Endodermal cell (in vitro differentiated cells): ENCODE measurements at places on chromosomes 12 and 14.

- DNase-seq = no peak
Observed at GRCh38 chr14:32564596-32564995, 235.5 kb downstream of the AKAP6 start.

DNA sequence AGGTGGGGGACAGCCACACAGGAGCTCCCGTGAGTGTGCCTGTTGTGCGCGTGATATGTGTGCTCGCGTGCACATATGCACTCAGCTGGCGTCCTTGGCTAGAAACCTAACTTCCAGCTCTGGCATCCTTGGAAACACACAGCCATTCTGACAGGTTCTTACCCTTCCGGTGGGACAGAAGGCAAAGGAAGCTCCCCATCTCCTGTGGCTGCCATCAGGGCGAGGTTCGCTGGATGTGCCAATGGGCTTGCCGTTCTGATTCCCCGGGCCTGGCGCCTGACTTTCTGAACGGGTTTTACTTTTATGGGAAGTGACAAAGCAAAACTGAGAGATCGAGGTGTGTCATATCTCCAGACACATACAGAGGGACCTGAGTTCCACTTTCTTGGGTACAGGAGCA is 124.7 kb downstream of the PAPOLA start:
- DNase-seq = peak; percentile 33

DNA sequence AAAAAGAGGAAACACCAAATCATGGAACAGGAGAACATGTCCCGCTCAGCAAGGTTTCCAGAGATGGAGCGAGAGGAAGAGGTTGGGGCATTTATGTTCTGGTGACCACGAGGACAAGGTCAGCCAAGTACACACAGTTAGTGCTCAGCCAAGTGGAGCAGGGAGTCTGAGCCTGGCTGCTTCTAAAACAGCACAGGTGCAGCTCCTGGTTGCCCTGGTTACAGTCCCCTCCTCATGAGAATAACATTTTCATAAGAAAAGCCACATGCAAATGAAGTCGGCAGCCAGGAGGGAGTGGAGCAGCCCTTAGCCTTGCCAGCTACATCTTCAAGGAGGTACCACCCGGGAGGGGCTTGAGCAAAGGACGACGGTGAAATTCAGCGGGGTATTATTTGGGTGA is 81.8 kb downstream of the NOS1 start:
- DNase-seq = peak; percentile 85

- no peak for DNase-seq
Observed at GRCh38 chr12:49583366-49584094, 15.6 kb upstream of the MCRS1 start.

GRCh38 chr12:89597770-89598169 is 71.9 kb upstream of the POC1B start:
- no peak for DNase-seq

DNA sequence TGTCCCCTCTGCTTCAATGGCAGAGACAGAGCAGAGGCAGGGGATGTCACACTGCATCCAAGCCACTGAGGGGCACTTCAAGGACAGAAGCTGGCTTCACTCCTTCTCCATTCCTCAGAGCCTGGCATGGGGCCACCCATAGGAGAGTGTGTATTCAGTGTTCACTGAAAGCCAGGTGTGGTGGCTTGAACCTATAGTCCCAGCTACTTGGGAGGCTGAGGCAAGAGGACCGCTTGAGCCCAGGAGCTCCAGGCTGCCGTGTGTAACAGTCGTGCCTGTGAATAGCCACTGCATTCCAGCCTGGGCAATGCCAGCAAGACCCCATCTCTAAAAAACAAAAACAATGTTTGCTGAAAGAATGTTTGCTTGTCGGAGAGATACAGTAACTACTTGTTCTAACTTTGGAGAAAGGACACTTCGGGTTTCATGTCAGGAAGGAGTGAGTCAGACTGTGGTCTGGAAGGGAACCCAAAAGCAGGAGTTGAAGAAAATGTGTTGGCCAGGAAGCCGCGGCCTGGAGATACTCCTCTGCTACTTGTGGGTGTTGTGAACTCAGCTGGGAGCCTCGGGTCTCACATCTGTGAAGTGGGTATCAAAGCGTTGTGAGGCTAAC is 43.4 kb downstream of the ELK3 start:
- peak; percentile 46 for DNase-seq

GRCh38 chr14:93986955-93987354 is 10.1 kb upstream of the CCDC197 start:
- no peak for DNase-seq

DNA sequence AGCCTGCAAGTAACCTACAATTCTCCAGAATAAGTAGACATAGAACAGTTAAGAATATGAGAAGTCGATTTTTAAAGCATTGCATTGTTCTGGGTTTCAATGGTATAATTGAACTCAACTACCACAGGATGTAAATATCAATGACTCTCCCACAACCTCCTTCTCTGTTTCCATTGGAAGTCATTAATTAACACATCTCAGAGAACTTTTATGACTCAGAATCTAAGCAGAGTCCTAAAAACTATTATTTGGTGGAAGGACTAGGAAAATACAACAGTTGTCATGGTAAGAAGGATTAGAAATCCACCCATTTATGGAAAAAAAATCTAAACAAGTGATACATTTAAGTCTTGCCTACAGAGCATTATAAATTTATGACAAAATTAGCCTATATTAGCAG is 21.1 kb upstream of the CPNE8 start:
- DNase-seq = no peak

DNA sequence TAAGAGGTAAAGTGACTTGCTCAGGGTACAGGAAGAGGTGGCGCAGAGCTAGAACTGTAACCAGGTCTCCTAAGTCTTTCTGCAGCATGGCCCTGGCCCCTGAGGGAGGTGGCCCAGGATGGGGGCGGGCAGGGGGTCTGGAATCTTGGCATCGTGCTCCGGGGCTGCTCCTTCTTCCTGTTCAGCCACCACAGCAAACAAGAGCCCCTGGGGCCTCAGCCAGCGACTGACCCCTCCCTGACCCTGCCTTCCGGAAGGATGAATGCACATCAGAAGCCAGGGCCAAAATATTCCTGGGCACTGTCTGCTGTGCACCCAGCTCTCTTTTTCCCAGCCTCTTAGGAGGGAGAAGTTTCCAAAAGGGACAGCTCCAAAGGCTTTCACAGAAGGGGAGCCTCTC is 242.8 kb downstream of the DPF3 start:
- DNase-seq = no peak

GRCh38 chr12:16881986-16882570 is 276.1 kb upstream of the LMO3 start:
- DNase-seq = no peak

GRCh38 chr14:68268197-68268596 is 448.6 kb downstream of the RAD51B start:
- DNase-seq = no peak

DNA sequence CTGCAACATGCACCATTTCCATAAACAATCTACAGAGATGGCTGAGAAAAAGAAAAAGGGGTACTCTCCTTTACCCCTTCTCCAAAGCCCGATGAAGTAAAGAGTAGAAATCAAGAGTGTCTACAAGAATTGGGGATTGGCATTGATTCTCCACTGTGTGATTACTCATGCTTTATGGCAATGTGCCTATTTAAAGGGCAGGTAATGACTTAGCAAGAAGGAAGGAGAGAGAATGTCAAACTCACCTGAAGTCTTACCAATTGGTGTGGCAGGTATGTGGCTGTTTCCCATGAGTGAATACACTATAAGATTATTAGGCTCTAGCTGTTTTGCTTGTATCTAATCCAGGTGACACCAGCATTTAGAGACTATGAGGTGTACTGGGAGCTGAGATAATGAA is 275.3 kb downstream of the CCER1 start:
- no peak for DNase-seq

DNA sequence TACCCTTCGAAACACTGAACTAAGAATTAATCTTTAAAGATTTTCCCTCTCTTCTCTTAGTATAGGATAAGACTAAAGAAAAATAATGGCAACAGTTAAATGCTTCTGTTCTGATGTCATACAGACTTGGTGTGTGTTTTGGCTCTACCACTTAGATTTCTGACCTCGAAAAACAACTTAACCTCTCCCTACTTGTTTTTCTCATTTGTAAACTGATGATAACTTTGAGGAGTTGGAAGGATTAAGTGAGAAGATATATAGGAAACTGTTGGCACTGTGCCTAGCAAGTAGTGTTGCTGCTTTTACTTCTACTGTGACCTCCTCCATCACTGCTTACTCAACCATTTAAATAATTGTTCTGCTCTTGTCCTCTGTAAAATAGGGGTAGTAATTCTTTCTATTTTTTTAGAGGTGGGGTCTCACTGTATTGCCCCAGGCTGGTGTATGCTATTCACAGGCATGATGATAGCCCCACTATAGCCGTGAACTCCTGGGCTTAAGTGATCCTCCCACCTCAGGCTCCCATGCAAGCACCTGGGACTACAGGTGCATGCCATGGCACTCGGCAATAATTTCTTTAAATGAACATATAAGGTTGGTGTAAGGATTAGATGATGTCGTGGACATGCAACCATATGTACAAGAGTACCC is 22.4 kb downstream of the PALS1 start:
- DNase-seq = no peak

GRCh38 chr14:22492622-22493542 is 96.1 kb downstream of the DAD1 start:
- no peak for DNase-seq

GRCh38 chr12:32893458-32893857 is 3.1 kb downstream of the PKP2 start:
- no peak for DNase-seq

- no peak for DNase-seq
Observed at GRCh38 chr14:23113431-23114119, 5.5 kb downstream of the CEBPE start.
